A549 treated with RU486 at 1 μM for 4 hours (cell line): ENCODE measurements at places on chromosomes 1 and 21. TPM values are rescaled to one million over a fixed set of nuclear protein-coding genes. Genes with fewer than 3 reads are reported as not detected.

The RHD gene
- total RNA-seq = not detected in 5 replicates

The SLC5A9 gene
- 0.02 TPM in 1 of 5 replicates, not detected in the others for total RNA-seq

The S100A9 gene
- 0.38 to 2.0 TPM (median 1.1 TPM) in 5 replicates for total RNA-seq

The SSX2IP gene
- total RNA-seq = 7.3 to 14.2 TPM (median 13.1 TPM) in 5 replicates

The LEFTY1 gene
- total RNA-seq = 0.21 to 0.48 TPM (median 0.37 TPM) in 5 replicates

The CDC7 gene
- 4.4 to 6.3 TPM (median 5.8 TPM) in 5 replicates for total RNA-seq

The NBPF12 gene
- total RNA-seq = 5.1 to 6.6 TPM (median 6.0 TPM) in 5 replicates

The GNAT2 gene
- total RNA-seq = 0.23 to 0.30 TPM in 2 of 5 replicates, not detected in the others

The IPP gene
- total RNA-seq = 3.2 to 4.8 TPM (median 4.3 TPM) in 5 replicates

The SPRR1A gene
- not detected in 5 replicates for total RNA-seq

The PIGR gene
- not detected in 5 replicates for total RNA-seq

The LRRC53 gene
- total RNA-seq = not detected in 5 replicates

The GPR52 gene
- not detected in 5 replicates for total RNA-seq

The MIXL1 gene
- total RNA-seq = 0.05 to 0.13 TPM in 2 of 5 replicates, not detected in the others

The LCK gene
- 0.05 to 0.08 TPM in 2 of 5 replicates, not detected in the others for total RNA-seq

The TEX38 gene
- 0.13 TPM in 1 of 5 replicates, not detected in the others for total RNA-seq

The AVPR1B gene
- total RNA-seq = not detected in 5 replicates

The MAP3K21 gene
- 6.0 to 12.9 TPM (median 12.1 TPM) in 5 replicates for total RNA-seq

The C1orf141 gene
- not detected in 5 replicates for total RNA-seq
